ENCODE measurements at places on chromosomes 13 and 19.

GRCh38 chr19:709196-709964, 645 bp downstream of the PALM start:
- no peak overlapping the region for H3K27ac ChIP-seq
- no peak for DNase-seq

DNA sequence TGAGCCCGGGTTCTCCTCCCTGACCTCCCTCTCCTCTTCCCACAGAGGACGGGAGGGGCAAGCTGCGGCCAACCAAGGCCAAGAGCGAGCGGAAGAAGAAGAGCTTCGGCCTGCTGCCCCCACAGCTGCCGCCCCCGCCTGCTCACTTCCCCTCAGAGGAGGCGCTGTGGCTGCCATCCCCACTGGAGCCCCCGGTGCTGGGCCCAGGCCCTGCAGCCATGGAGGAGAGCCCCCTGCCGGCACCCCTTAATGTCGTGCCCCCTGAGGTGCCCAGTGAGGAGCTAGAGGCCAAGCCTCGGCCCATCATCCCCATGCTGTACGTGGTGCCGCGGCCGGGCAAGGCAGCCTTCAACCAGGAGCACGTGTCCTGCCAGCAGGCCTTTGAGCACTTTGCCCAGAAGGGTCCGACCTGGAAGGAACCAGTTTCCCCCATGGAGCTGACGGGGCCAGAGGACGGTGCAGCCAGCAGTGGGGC, 162.2 kb downstream of the KDM4B start:
- peak overlapping the region; percentile 93 for H3K27ac ChIP-seq
- peak overlapping the region; percentile 87 for H3K4me3 ChIP-seq
- H3K4me1 ChIP-seq: peaks cover 21% of the 10 kb centered on the region
- no peaks in the 10 kb centered on the region for H3K27me3 ChIP-seq
- peak; percentile 66 for DNase-seq

GRCh38 chr13:42720113-42720857, 61.1 kb upstream of the FAM216B start:
- H3K27ac ChIP-seq: no peak overlapping the region
- no peaks in the 10 kb centered on the region for H3K4me1 ChIP-seq
- peaks cover 13% of the 10 kb centered on the region for H3K27me3 ChIP-seq
- H3K4me3 ChIP-seq: no peak overlapping the region

DNA sequence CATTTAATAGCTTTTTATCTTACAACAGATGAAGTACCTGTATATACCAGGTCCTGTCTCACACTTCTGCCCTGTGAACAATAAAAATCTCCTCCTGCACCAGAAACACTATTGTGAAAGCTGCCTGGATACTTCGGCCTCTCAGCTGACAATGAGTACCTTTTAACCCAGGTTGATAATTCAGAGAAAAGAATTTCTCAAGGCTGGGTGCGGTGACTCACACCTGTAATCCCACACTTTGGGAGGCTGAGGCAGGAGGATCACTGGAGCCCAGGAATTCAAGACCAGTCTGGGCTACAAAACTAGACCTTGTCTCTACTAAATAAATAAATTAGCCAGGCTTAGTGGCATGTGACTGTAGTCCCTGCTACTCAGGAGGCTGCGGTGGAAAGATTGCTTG, 65.3 kb upstream of the TM9SF2 start:
- DNase-seq: no peak
- H3K27me3 ChIP-seq: peaks cover 10% of the 10 kb centered on the region
- H3K36me3 ChIP-seq: no peaks in the 10 kb centered on the region
